Stimulated activated CD8-positive, alpha-beta memory T cell treated with anti-CD3 and anti-CD28 coated beads, Interleukin-12 subunit alpha, Interleukin-12 subunit beta, amount 100 ng/mL, for 4 hours (primary cell): ENCODE measurements at places on chromosomes 11 and 22.

DNA sequence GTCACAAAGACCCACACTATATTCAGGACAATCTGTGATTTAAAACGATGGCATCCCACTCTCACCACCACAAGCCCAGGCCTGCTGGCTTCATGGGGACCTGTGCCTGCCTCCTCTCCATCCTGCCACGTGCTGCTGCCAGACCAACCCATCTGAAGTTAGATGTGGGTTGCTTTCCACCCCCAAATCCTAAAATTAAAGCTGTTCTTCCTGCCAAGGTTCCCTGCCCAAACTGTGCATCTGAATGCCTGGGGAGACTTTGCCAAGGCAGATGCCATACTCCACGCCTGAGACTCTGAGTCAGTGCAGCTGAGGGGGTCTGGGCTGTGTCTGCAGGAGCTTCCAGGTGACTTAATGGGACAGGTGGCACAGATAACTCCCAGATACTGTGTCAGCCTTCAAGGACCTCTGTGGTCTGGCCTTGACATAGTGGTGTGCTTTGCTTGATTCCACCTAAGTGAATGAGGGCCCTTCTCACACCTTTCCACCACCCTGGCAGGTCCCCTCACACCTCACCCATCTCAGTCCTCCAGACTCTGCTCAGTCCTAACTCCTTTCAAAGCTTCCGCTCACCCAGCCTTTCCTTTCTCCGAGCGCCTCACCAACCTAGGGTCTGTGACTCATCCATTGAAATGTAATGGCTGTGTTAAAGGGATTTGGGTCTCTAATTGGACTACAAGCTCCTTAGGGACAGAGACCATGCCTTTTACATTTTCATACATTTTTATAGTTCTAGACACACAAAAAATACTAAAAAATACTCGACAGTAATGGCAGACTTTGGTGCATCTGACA lies 18.6 kb downstream of the ADAMTS8 start:
- no peak for DNase-seq

DNA sequence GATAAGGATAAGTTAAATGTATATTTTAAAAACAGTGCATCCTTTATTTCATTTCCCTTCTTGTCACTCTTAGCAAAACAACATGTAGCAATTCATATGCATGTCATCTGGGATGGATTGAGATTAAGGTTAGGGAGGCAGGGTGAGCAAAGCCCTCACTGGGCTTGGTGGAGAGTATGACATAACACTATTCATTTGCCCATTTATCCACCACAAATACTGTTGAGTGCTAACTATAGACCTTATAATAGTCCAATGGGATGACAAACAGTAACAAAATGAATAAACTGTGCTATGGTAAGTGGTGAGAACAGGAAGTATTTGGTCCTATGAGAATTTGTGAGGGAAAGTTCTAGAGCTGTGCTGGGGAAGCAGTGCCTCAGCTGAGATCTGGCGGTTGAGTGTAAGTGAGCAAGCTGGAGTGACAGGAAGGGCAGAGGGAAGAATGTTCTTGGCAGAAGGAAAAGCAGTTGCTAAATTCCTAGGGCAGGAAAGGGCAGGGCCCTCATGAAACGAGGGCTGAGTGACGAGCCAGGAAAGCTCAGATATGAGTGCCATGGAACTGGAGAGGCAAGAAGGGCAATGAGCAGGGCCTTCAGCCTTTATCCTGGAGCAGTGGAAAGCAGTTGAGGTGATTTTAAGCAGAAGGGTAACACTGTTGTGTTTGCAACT lies 6.7 kb downstream of the HSD17B12 start:
- no peak for DNase-seq

DNA sequence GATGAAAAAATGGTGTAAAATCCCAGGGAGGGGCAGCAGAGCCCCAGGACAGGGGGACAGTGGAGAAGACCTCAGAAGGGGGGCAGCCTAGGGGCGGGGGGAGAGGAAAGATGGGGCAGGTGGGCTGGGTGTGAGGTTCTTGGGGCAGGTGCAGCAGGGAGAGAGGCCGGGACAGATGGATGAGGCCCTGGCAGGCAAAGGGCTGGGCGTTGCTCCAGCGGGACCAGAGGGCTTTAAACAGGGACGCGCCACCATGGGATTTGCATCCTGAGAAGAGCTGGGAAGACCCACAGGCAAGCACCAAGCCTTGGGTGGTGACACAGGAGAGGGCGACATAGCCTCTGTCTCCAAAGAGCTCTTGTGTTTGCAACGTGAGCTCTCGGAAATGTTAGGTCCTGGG lies 1342.8 kb downstream of the TBC1D22A start:
- DNase-seq, result no peak

DNA sequence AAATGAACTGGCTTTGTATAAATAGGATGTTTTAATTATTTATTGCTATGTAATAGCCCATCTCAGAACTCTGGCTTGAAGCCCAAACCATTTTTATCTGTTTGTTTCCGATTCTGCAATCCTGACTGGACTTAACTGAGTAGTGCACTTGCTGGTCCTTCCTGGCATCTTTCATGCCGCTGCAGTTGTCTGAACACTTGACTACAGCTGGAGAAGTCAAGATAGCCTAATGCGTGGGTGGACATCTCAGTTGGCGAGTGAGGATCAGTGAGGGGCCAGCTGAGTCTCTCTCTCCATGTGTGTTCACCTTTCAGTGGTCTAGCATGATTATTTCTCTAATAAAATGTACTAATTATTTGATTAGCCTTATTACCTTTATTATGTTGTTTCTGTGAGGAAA lies 105.8 kb downstream of the PRMT3 start:
- no peak for DNase-seq

- no peak for DNase-seq
These were observed 72.1 kb downstream of the CELSR1 start for GRCh38 chr22:46465345-46465720.

DNA sequence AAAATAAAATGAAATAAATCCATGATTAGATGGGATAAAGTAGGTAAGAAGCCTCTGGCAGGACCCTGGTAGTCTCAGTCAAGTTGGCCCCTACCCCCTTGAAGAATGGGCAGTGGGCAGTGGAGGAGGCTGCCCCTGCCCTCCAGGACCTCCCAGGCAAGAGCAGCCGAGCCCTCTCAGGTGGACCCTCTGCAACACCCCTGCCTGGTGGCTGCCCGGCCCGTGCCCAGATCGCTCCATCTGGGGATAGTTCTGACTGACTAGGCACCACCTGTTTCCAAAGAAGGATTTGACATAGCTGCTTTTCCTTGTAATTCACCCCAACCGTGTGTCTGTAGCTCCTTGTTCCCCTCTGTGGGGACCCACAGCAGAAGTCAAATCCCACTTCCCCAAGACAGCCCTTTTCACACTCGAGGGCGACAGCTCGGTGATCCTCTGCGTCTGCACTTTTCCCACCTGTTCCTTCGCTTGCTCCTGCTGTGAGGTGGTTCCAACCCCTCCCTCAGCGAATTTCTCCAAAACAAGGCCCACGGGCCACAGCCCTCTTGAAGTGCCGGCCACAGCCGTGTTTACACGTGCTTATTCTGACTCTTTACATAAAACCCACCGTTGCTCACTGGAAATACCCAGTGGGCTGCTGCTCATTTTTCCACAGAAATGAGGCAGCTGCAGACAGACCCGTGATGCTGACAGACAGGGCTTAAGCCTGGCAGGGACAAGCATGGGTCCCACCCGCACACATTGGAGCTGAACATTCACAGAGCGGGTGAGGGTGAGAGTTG lies 5.5 kb upstream of the TMPRSS13 start:
- no peak for DNase-seq

DNA sequence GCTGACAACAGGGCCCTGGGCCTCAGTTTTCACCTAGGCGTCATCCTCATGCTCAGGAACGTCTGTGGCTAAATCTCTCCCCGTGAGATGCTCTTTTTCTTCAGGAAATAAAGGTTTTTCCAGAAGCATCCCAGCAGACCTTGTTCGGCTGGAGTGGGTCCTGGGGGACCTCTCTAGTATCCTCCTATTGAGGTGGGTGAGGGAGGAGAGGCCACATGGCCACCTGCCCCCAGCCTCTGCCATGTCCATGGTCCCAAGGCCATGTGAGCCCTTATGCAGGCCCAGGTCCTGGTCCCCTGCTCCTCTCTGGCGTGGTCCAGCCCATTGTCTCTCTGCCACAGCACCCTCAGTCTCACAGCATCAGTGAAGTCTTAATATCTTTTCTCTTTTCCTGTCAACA lies 22.0 kb downstream of the ALG12 start:
- no peak for DNase-seq

DNA sequence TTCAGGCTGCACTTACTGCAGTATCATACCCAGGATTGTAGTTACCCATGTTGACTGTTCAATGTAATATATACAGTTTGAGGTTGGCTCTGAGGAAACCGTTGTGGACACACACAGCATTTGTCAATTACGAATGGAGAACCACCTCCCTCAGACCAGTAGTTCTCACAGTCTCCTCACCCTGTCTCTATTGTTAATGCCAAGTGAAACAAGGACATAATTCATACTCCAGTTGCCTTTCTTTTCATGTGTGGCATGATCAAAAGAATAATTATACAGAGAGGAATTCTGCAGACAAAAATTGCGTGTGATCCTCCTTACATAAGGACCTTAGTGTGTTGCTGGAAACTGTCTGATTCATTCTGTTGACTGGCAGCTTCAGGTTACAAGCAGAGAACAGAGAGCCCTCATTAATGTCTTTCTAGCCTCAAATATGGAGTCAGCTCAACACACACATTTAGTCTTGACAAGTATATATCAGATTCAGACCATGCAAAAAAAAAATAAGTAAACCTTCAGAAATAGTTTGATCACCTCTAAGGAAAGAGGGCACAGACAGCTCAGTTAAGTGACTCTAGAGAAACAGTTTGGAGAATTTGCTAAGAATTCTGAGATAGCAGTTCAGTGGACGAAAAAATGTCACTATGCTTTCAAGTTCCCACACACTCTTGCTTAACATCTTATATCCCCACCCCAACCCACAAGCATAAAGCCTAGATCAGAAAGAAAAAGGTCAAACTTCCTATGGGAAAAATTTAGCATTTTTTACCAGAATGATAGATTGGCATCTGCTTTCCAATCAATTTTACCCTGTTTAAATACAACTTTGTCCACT lies 96.1 kb downstream of the MAML2 start:
- DNase-seq, result no peak

GRCh38 chr22:25494774-25495173 lies 69.7 kb upstream of the GRK3 start:
- no peak for DNase-seq

DNA sequence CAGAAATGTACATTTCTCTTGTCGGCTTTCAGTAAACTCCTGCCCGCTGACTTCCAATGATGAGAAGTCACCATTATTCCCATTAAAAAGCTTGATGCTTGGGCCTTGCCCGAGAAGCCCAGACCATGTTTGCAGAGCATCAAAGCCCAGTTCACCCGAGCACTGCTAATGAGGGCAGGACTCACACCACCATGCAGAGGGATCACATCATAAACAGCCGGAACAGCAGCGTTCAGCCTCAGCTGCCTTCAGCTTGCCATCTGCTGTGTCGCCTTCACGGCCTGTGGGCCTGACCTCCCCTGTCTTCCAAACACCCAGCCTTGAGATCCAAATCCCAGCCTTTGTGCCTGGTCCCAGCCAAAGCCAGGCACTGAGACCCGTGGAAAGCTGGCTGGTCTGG lies 105.4 kb upstream of the CSNK2A3 start:
- no peak for DNase-seq
